GM12864 (cell line): ENCODE measurements at places on chromosomes 2 and 18.

DNA sequence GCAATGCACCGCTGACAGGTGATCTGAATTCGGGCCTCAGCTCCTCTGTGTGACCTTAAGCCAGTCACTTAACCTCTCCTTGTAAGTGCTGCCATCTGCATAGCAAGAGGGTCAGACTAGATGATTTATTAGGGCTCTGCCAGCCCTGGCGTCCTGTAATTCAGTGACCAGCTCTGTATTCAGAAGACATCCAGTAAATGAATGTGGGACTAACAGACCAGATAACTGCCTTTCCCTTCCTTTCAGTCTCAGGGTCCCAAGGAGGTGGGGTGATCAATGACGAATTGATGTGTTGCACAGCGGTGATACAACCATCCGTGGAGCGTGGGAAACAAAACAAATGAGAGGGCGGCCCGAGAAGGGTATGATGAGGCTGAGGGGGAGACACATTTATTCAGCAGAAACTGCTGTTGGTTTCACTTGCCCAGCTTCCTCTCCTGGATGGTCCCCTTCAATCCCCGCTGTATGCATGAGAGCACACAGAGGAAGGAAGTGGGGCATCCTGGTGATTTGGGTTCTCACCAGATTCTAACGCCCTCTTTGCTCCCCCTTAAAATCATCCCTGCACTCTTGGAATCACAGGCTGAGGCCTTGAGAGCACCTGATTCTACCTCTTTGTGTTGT, 92.8 kb downstream of the VIT start:
- no peak for DNase-seq

- DNase-seq: no peak
Observed at GRCh38 chr18:14999085-14999975, 251.4 kb downstream of the ANKRD30B start.

DNA sequence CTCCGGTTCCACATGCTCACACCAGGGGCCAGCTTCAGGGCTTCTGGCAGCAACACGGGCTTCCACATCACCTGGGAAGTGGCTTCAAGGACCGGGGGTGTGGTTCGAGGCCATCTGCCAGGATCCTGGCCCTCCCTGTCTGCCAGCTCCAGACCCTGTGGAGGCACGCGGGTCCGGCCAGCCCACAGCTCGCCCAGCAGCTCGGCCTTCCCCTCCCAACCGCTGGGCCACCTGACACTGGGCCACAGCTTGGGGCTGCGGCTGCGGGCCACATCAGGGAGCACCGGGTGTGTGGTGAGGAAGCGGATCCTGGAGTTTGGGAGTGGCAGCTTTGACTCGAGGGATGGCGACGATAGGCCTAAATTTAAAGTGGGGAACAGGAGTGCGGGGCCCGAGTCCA, 7.0 kb downstream of the C2orf81 start:
- DNase-seq: no peak

DNA sequence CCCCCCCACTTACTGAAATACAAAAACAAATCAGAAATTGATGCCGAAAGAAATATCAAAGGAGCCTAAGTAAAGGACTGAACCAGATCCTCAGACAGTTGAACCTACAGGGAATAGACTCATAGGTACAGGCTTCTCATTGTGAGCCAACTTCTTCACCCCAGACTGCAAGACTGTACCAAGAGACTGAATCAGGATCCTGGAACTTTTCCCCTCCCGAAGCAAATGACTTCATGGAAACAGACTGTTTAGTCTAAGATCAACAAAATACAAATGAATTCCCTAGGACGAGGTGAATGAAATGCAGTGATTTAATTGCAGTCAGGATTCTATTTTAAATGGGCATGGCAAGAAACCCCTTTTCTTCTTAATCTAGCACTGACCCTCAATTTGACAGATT, 53.6 kb upstream of the RNF152 start:
- DNase-seq: no peak

DNA sequence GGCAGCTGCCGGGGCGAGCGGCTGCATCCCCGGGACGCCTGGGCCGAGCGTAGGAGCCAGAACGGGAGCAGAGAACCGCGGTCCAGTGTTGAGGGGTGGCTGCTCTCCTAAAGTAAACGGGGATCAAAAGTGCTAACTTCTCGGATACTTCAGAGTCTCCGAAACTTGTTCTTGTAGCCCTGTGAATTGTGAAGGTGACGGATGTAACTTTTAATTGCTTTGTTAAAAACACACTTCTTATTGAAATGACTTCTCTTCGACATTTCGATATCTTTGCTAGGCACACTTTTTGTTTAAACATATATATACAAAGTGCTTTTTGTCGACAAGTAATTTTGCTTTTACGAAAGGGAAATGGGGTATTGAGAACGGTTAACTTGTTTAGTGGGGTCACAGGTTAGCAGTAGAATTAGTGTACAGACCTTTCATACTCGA, 540 bp downstream of the ATP9B start:
- DNase-seq: no peak

DNA sequence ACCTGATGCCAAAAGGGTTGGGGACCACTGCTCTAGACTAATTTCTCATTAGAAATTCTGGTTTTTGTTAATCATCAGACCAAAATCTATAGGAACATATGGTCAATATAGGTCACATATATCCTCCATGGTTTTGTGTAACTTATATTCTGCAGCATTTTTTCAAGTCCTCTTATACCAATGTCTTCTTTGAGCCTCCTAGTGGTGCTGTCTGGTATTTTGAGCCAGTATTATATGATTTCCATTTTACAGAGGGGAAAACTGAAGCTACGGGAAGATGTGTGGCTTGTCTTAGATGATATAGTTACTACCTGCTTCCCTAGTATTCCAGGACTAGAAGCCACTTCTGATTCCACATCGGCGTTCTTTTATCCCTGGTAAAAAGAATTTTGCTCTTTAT, 13.8 kb downstream of the MAPK4 start:
- DNase-seq: no peak

GRCh38 chr2:151973901-151974199, 125.0 kb downstream of the CACNB4 start:
- no peak for DNase-seq

GRCh38 chr18:50679056-50679455, 119.2 kb downstream of the MAPK4 start:
- DNase-seq: no peak

DNA sequence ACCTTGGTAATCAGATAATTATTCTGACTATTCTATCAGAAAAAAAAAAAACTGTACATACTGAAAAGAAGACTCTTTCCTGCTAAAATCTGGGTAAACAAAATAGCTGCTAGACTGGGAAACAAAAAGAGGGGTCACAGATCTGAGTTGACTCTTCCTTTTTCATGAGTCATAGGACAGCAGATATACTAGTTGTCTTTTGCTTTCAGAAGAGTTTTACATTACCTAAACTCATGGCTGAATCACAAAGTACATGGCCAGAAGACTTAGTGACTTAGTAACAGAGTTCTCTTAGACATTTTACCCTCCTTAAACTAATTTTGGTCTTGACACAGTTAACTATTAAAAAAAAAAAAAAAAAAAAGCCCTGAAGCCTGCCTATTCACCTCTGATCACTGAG, 834.0 kb upstream of the FSHR start:
- DNase-seq: no peak

DNA sequence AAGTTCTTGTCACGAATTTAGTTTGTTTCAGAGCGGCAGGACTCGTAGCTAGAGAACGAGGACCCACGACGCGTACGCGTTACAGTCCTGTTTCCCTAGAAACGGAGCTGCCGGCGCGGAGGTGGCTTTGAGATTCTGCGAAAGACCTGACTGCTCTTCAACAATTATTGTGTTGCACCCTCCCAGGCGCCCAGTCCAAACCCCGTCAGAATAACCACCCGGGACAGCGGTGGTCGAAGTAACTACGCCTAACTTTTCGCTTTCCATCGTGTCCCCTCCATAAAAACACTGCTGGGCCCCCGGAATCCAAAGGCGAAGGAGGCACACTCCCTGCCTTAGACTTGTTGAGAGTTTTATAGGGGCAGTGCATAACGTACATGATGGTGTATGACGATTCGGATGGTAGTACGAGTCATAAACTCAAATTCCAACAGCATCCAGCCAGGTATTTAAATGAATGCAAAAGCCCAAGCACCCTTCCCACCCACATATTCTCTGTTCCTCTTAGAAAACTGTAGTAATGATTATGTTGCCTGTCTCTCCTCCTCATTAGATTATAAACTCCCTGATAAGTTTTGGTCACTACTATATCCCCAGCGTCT, 651 bp upstream of the STAM2 start:
- DNase-seq: no peak

- DNase-seq: no peak
Observed at GRCh38 chr2:3300224-3300995, 77.2 kb downstream of the EIPR1 start.

- DNase-seq: no peak
Observed at GRCh38 chr2:117536139-117536538, 278.4 kb upstream of the DDX18 start.

DNA sequence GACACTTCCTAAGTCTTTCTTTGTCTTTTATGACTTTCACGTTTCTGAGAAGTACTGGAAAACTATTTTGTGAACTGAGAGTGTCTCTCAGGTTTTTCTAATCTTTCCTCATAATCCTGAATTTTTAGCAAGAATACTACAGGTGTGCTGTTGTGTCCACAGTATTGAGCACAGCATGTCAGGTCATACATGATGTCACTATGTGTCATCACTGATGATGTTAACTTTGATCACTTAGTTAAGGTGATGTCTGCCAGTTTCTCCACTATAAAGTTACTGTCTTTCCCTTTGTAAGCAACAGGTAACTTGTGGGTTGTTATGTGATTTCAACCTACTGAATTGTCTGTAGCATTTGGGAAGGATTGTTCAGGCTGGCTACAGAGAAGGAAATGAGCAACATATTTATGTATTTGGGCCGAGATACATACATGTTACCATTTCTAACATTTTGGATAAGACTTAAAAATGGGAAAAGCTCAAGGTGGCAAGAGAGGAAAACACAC, 11.1 kb downstream of the MATN3 start:
- no peak for DNase-seq

GRCh38 chr2:33502025-33502424, 25.6 kb downstream of the RASGRP3 start:
- DNase-seq: no peak

DNA sequence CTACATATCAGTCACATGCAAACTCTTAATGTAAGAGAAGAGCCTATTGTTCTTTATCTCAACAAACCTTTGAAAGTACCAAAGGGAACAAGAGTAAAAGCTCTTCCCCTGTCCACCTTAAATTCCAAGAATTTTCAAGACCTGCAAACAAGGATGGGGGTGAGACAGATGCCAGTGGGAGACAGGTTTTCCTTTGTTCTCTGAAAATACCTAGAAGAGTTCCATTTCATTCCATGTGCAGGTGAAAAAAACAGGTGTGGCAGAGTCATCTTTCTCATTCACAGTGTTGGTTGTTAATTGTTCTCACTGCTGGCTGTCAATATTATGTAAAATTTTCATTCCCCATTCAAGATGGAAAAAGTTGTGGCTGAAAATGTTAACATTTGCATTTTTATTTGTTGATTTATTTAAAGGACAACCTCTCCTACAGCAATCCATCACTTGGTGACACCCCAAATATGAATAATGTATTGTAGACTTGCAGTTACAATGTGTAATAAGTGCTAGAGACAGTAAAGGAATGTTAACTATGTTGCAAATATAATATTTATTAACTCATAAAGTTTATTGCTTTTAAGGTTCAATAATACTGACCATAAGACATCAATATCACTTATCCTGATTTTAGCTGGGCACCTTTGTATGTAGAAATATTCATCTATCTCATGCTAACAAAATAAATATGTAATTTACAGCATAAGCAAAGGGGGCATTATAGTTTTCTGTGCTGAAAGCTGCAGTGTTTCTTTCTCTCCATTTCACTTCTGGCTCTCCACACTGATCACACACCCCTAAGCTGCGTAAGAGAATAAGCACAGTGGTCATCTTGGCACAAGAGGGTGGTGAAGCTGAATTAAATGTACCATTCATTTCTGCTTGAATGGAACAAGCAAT, 347.0 kb downstream of the KIAA1328 start:
- DNase-seq: no peak

DNA sequence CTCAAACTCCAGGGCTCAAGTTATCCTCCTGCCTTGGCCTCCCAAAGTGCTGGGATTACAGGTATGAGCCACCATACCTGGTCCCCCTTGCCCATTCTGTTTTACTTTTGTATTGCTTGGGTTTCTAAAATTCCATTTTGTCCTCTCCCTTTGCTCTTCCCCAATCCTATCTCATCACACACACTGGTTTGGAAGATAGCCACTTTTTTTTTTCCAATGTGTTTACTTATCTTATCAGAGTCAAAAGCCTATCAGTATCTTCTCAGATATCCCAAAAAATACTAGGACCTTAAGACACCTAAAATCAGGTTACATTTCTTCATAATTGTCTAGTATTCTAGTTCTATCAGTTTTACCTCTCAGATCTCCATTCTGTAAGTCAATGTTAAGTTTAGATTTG, 56.1 kb downstream of the MSH2 start:
- DNase-seq: no peak

DNA sequence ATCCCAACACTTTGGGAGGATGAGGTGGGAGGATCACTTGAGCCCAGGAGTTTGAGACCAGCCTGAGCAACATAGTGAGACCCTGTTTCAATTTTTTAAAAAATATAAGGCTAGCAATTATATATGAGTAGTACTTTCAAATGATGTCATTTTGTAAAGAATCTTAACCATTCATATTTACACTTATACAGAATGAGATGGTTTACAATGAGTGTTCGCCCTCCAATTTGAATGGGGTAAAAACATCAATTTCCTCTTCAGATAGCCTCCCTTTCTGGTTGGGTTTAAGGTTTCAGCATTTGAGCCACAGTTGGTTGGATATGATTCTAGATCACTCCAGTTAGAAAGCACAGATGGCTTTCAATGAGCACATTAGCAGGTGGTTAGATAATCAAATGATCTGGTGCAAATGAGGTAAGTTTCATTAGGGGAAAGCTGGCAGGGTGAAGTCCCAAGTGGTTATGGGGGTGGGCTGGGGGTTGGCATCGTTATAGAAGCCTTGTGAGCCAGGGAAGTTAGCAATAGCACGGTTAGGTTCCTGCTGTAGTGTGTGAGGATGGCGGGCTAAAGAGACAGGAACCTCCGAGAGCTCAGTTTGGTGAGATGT, 63.9 kb downstream of the TRPM8 start:
- no peak for DNase-seq

- no peak for DNase-seq
Observed at GRCh38 chr2:143608063-143608423, 478.8 kb downstream of the ARHGAP15 start.

- DNase-seq: no peak
Observed at GRCh38 chr18:49031511-49032188, 80.9 kb upstream of the SMAD7 start.

DNA sequence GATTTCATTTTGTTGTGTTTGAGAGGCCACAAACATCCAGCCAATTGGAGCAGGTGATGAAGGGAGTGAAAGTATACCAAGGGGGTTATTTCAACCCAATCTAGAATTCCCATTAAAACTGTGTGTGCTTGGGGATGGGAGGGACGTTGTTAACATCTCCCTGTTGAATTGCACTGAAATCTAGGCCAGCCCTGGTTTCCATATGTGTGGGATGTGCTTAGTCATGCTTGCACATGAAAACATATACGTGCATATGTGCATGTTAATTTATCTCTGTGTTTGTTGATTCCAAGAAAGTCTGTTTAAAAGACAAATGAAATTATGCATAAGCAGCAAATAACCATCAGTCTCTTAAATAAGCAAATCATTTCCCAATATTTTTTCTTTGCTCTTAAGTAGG, 5.6 kb downstream of the CELF4 start:
- DNase-seq: no peak
